ENCODE measurements at places on chromosomes 3 and 15.

DNA sequence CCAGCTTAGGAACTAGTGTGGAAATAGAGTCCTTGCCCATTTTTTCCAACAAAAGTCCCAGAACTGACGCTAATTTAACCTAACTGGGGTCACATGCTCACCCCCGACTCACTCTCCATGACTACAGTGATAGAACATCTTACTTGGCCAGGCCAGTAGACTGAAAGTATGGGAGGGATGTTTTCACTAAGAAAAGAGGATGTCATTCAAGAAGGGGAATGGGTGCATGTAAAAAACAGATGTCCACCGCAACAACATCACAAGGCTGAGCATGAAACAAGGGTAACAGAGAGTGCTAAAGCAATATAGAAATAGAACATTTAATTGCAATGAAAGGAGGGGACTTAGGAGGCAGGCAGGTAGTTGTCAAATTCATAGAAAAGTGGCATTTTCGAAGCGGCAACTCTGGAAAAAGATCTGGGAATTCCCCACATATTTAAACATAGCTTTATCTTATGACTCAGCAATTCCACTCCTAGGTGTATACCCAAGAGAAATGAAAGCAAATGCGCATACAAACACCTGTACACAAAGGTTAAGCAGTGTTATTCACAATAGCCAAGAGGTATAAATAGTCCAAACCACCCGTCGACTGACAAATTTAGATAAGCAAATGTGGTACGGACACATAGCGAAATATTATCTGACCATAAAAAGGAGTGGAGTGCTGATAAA is 41.1 kb upstream of the UBE2E2 start:
- no peak for DNase-seq

DNA sequence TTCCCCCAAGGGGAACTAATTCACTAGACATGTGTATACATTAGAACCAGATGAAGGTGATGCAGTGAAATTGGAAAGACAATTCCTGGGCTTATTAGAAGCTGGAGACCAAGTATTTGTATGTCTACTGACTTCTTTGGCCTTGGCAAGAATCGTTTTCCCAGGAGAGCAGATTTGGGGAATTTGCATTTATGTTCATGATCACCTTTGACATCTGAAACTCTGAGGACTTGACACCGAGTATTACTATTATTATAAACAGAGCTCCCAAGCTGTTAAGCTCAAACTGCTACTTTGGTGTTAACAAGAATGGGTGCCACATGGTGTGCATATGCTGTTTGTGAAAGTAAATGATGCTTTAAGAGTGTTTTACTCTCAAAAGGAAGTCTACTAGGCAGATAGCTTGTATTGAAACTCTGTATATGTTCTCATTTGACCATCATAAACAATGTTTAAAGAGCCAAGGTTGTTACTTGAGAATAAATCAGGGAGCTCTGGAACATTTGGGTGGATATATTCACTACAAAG is 519.8 kb upstream of the GOLIM4 start:
- DNase-seq, result no peak

- DNase-seq, result no peak
Observed at GRCh38 chr3:127749787-127750225, 72.5 kb downstream of the MGLL start.

DNA sequence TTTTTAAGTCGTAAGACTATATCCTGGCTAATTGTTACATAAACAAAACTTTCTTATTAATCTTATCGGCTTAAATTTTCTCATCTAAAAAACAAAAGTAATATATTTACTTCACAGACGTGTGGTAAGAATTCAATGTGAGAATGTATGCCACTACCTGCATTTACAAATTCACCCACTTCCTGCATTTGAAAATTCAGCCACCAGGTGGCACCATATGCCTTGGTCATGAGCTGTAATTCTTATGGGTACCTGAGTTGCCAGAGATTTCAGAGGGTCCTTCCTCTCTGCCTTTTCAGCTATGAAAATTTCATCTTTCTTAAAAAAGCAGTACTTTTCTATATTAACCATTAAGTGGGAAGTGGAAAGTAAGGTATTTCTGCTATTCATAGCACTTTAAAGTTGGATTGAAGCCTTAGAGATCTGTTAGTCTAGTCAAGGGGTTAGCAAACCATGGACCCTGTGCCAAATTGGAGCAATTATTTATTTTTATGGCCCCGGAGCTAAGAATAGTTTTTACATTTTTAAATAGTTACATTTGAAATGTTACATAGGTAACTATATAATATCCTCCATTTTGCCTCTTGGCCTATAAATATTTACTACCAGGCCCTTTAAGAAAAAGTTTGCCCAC is 127.8 kb downstream of the HCN4 start:
- DNase-seq, result peak; percentile 83

GRCh38 chr3:45509038-45509767 is 85.3 kb upstream of the LIMD1 start:
- DNase-seq, result peak; percentile 95

- DNase-seq, result no peak
Observed at GRCh38 chr3:185663929-185664328, 77.8 kb downstream of the SENP2 start.

Measured in astrocyte of the hippocampus (primary cell).